ENCODE measurements at places on chromosomes 4 and X. TPM values are rescaled to one million over a fixed set of nuclear protein-coding genes. Genes with fewer than 3 reads are reported as not detected.

The TMEM192 gene
- total RNA-seq = 12.0 TPM

The APLN gene
- total RNA-seq = 1.8 TPM

The AFM gene
- not detected for total RNA-seq

The BMPR1B gene
- 1.7 TPM for total RNA-seq

The HTN3 gene
- not detected for total RNA-seq

The NEK1 gene
- 40.8 TPM for total RNA-seq

The DRP2 gene
- total RNA-seq = 2.7 TPM

The ARSJ gene
- total RNA-seq = 20.6 TPM

The RNF4 gene
- 38.4 TPM for total RNA-seq

The AR gene
- total RNA-seq = 25.1 TPM

The ZNF711 gene
- 52.6 TPM for total RNA-seq

The MXRA5 gene
- total RNA-seq = 100 TPM

The AREG gene
- total RNA-seq = 1.8 TPM

The LEF1 gene
- 9.5 TPM for total RNA-seq

The DIAPH2 gene
- 52.2 TPM for total RNA-seq

The SPANXN3 gene
- total RNA-seq = not detected

The PPP1R2C gene
- not detected for total RNA-seq

The RAB33A gene
- total RNA-seq = 2.5 TPM

The ZNF674 gene
- total RNA-seq = 9.9 TPM

The ARMCX2 gene
- 76.9 TPM for total RNA-seq

The ZNF732 gene
- 6.8 TPM for total RNA-seq

DNA sequence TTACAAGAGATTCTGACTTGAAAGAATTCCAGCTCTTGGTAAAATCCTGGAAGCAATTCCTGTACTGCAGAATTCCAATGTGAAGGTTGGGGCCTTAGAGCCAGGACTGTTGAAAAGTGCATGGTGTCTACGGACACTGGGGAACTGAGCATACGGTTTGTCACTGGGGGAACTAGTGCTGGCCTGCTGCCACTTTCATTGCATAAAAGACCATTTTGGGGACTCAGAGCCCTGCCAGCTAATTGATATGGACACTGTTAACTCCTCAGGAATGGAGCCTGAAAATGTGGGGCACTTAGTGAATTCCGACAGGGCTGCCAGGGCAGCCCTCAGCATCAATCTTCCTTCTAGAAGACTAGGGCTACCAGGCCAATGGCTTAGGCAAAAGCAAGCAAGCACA lies 55.9 kb downstream of the AMOT start:
- DNase-seq = no peak

DNA sequence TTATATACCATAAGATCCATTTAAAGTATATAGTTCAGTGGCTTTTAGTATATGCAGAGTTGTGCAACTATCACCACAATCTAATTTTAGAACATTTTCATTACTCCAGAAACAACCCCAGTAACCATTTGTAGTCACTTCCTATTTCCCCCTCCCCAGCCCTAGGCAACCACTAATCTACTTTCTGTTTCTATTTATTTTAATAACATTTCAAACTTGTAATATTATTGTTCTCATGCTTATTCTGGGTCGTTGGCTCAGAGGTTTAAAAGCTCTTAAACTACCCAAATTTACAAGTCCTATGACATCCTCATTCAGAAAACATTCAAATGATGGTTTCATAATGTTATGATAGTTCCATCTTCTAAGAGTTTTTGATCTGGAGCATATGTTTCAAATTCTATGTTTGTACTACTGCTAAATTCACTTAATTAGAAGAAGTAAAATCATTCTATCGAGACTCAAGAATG lies 18.4 kb downstream of the XIAP start:
- DNase-seq = no peak

DNA sequence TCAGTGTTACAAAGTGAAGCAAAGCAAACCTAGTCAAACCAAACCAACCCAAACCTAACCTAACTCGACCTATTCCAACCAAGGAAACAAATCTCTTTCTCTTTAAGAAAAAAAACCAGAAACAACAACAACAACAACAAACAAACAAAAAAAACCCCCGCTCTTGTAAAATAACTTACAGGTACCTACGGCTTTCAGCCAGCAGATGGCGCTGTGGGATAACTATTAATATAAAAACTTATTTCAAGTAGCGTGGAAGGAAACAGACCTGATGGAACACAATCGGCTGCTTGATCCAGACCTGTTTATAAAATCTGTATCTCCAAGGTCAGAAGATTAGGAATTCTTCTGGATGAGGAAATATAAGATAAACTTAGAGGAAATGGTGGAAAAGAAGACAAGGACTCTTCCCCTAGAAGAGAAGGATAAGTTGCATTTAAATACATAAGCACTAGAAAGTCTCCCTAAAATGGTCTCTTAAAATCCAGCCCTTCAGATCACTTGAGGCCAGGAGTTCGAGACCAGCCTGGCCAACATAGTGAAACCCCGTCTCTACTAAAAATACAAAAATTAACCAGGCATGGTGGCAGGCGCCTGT lies 34.4 kb upstream of the CDKL5 start:
- DNase-seq = peak; percentile 21

GRCh38 chr4:161714022-161714751 lies 449.6 kb downstream of the FSTL5 start:
- peak; percentile 1 for DNase-seq

DNA sequence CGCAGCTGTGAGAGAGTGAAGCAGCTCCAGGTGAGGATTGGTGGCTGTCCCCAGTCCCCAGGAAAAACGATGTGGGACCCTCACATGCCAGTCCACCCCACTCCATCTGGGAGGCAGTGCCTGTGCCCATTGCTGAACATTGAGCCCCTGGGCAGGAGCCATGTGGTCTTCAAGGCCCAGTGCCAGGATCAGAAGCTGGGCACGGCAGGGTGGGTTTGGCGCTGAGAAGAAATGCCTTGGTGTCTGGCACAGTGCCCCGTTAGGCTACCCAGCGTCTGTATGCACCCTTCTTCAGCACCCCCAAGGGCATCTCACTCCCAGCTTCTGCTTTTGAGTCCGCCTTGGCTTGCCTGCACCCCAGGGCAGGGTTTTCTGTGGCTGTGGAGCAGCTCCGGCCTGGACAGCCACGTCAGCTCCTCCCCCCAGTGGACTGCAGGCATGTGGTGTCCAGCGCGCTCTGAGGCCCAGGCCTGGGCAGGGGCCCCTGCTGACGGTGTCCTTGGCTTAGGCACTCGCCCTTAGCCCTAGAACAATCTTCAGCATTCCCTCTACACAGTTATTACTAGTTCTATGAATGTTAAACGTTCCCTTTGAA lies 28.6 kb downstream of the RGS12 start:
- DNase-seq = no peak

- no peak for DNase-seq
Measured at GRCh38 chr4:123832173-123833026, 435.8 kb downstream of the SPRY1 start.

DNA sequence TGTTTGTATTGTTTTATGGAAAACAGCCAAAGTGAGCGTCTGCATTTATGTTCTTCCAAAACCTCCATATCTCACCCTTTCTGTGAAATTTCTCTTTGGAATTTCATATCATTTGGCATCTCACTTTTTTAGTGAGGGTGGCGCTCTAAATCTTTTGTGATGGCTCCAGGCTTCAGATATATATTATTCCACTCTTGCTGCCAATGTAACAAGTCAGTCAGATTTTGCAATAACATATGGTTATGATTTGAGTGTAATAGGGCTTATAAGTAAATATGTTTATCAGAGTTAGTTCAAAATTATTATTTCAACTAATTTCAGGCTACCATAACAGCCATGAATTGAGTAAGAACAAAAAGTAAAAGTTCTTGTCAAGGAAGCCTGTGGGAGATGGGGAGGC lies 314.7 kb downstream of the PDGFC start:
- DNase-seq = no peak

DNA sequence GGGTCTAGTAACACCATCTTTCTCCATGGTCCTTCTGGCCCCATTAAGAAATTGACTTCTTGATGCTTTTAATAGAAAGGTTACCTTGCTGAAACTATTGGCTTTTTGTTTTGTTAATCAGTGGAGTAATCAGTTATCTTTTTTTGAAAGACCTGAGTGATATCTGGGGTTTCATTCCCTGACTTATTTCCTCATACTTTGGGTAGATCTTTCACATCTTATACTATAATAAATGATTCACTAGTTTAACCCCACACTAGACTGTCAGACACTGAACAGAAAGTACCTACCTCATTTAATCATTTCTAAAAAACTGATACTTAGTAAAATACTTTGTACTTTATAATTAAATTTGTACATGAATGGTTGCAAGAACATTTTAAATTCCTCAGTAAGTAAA lies 1021.1 kb downstream of the STIM2 start:
- DNase-seq = no peak

GRCh38 chr4:86100539-86101215 lies 259.2 kb downstream of the MAPK10 start:
- DNase-seq = no peak

- DNase-seq = no peak
Measured at GRCh38 chr4:2083826-2084160, 24.7 kb downstream of the NAT8L start.

GRCh38 chr4:154566639-154567204 lies 3.9 kb downstream of the FGB start:
- no peak for DNase-seq

- DNase-seq = peak; percentile 61
Measured at GRCh38 chr4:152996111-152996571, 60.0 kb downstream of the FHDC1 start.

DNA sequence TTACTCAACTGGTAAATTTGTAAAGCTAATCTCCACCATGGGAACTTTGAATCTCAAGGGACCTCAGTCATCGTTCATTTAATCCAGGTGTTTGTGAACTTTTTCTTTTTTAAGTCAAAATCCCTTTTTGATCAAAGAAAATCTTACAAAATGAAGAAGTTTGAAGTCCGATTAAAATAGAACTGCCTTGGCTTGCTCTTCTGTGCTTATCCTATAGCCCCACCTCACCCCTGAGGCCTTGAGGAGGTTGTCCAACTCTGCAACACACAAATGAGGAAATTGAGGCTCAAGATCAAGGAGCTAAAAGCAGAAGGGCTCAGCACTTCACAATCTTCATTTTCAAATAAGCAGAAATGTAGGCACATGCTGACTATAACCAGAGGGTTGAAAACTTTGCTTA lies 240.3 kb upstream of the SFRP2 start:
- DNase-seq = no peak

- DNase-seq = no peak
Measured at GRCh38 chr4:64584981-64585557, 175.8 kb upstream of the TECRL start.

GRCh38 chr4:59973492-59973891 lies 1226.6 kb upstream of the ADGRL3 start:
- DNase-seq = no peak

DNA sequence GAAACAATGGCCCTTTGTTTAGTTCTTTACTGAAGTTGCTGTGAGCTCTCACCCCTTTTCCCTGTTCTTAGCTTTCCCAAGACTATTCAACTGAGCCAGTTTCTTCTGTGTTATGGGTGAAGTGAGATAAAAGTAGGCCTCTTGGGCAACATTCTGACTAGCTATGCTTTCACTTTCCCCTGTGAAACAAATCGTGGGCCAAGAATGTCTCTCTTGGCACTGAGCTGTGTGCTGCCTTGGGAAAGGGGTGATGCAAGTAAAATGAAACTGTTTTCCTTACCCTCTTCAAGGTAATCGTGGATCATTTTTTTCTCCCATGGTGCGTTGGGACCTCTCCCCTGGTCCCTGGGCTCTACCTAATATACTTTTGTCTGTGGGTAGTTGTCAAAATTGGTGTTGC lies 653.9 kb upstream of the MAGEB2 start:
- DNase-seq = no peak

- no peak for DNase-seq
Measured at GRCh38 chr4:121824950-121825349, 1.3 kb upstream of the CCNA2 start.

DNA sequence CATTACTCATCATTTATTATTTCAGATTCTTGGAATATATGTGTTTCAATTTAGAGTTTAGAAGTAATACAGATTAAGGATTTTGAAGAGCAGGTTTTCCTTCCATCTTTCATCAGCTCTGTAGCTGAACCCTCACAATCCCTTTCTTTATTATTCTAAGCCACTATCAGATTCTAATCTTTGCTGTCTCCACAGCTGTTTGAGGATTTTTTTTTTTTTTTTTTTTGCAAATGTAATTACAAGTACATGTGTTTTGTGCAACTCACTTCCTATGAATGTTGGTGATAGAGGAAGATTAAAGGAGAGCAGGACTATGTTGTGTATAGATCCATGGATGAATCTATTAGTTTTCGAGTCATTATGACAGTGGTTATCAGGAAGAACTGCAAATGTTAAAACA lies 87.4 kb upstream of the TENM3 start:
- DNase-seq = no peak

GRCh38 chr4:141636771-141637460 lies 533 bp downstream of the IL15 start:
- no peak for DNase-seq

DNA sequence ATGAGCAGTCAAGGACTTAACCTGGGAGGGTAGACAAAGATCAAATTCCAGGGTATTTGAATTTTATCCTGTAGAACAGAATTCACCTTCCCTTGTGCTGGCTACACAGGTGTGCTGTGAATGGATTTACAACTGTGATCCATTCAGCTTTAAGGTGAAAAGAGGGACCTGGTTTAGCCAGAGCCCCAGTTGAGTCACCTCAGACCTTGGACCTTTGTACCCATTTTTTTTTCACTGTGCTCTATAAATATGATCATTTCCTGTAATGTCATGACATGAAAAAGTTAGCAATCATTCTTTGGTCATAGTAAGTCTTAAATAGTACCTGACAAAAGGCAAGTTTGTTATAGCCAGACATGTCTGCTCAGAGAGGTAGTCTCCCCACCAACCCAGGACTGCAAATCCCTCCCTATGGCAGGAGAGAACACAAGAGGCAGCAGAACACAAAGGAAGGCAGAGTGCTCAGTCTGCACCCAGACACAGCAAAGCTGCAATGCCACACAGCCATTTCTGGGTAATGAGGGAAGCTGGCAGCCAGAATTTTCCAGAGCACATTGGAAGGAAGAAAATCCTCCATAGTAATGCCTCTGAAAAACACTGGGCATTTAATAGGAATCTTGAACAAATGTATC lies 77.9 kb downstream of the CXXC4 start:
- no peak for DNase-seq

DNA sequence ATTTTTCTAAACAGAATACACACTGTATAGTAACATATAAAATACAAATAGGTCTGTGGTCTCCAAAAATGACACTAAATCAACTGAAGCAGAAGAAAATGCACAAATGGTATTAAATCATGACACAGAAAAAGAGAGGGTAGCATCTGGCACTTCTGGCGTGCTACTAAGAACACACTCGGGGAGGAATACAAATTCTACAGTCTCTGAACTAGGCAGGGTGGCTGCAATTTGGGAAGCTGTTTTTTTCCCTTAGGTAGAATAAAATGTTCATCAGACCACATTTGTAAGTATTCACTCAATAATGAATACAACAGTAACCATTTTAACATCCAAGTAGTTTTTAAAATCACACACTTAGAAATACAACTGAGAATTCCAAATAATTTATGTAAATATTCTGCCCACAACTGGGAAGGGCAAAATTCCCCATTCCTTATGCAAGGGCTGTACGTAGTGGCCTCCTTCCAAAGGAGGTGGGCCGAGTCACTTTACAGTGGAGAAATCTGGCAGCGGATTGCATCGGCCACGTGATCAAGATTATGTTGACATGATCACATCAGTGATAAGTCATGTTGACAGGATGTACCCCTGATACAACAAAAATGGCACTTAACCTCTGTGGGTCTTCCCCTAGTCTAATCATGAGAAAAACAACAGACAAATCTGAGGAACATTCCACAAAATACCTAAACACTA lies 101.1 kb downstream of the TSPAN5 start:
- DNase-seq = no peak
